C1 segment of cervical spinal cord (tissue), 14 donors: ENCODE measurements at places on chromosomes 7 and 10.

DNA sequence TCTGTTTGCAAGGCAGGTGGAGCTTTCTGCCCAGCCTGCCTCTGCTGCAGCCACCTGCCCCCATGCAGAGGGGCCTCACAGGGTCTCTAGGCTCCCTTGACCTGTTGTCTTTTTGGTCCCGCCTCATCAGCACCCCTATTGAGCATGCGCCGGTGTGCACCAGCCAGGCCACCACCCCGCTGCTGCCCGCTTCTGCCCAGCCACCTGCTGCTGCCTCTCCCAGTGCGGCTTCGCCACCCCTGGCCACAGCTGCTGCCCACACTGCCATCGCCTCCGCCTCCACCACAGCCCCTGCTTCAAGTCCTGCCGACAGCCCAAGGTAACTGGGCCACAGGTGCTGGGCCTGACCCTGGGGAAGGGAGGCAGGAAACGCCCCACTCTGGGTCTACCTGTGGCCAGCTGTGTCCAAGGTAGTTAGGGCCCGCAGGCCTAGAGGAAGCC, 38.1 kb downstream of the LDB3 start:
- DNase-seq = no peak

- no peak for DNase-seq
Measured at GRCh38 chr10:126838316-126838715, 66.9 kb upstream of the DOCK1 start.

DNA sequence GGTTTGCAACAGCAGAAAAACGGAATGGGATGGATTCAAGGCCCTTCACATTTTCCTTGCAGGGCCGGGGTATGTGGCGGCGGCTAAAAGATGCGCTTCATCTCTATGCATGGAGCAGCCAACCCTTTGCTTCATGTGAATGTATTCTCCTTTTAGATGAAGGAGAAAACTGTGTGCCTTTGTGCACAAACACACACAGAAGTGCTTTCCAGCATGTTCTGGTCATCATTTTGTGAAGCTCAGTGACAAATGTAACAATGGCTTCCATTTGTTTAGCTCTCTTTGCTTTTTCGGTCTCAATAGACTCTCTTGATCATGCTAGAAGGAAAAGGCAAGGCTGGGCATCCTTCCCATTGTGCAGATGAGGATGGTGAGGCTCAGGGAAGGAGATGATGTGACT, 161.7 kb upstream of the MKI67 start:
- no peak for DNase-seq

DNA sequence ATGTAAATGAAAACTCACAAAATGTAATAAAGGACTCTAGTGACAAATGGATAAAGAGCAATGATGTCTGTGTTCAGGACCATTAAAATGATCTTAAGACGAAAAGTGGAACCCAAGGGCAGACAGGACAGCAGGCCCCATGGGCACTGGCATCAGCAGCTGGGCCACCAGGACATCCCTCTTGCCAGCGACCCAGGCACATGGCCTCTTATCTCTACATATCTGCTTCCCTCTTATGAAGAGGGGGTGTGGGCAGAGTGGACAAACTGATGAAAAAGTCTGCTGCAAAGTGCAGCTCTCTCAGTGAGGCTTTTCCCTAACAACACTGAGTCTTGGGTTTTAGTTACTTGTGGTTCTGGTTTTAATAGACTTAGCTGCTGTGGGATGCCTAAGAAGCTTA, 44.8 kb upstream of the ANKRD1 start:
- DNase-seq = no peak

DNA sequence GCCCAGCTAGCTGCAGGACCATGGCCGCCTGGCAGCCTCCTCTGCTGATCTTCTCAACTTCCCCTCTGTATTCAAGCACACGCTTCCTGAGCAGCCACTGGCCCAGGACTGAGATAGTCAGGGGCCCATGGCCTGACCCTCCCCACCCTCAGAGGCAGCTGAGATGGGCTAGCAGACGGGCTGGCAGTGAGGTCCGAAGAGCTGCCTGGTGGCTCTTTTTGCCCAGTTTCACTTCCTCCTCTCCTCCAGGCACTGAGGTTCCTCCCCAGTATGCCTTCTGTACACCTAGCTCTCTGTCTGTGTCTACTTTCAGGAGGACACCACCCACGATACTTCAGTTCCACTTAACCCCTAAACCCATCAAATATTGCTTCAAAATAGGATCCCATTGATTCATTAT, 395.6 kb downstream of the TNS3 start:
- no peak for DNase-seq

- DNase-seq = no peak
Measured at GRCh38 chr7:117137868-117138267, 184.6 kb downstream of the ST7 start.

DNA sequence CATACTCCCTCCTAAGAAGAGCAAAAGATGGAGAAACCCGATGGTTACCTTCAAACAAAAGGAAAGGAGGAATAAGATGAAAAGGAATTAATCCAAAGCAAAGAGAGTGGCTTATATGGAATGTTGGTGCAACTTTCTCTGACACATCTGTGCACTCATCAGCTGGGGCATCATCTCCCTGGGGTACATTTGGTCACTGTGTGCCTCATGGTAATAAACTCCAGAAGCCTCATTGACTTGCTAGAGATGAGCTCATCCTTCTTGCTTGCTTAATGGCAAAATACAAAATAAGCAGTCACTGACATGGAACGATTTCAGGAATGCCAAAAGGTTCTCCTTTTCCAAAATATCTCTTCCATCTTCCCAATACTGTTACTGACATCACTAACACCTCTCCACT, 22.5 kb downstream of the CAV1 start:
- DNase-seq = no peak

- no peak for DNase-seq
Measured at GRCh38 chr7:150572496-150572895, 5.3 kb downstream of the GIMAP4 start.

DNA sequence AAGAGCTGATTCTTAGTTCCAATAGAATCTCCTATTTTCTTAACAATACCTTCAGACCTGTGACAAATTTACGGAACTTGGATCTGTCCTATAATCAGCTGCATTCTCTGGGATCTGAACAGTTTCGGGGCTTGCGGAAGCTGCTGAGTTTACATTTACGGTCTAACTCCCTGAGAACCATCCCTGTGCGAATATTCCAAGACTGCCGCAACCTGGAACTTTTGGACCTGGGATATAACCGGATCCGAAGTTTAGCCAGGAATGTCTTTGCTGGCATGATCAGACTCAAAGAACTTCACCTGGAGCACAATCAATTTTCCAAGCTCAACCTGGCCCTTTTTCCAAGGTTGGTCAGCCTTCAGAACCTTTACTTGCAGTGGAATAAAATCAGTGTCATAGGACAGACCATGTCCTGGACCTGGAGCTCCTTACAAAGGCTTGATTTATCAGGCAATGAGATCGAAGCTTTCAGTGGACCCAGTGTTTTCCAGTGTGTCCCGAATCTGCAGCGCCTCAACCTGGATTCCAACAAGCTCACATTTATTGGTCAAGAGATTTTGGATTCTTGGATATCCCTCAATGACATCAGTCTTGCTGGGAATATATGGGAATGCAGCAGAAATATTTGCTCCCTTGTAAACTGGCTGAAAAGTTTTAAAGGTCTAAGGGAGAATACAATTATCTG, 1.6 kb downstream of the LRRTM3 start:
- peak; percentile 44 for DNase-seq

GRCh38 chr10:57338823-57339558, 928.7 kb downstream of the IPMK start:
- DNase-seq = no peak

- DNase-seq = no peak
Measured at GRCh38 chr10:100878291-100878910, 34.4 kb upstream of the SLF2 start.
